HepG2 (cell line): ENCODE measurements at places on chromosomes 4 and X.

GRCh38 chrX:103376979-103377324 lies 614 bp downstream of the BEX3 start:
- no peak for DNase-seq

GRCh38 chr4:139562067-139562684 lies 6.2 kb upstream of the SETD7 start:
- no peak for DNase-seq

DNA sequence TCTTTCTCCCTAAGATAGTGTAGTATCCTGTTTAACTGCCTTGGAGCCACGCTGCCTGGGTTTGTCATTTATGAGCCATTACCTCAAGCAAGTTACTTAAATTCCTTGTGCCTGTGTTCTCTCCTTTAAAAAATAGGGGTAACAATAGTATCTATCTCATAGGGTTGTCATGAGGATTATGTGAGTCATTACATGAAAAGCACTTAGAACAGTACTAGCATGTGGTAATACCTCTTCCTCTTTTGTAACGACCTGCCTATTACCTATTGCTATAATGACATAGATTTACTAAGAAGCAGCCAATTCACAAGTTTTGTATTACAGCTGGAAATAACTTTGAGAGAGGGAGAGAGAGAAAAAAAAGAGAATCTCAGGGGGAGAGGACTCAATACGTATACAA lies 834.7 kb downstream of the RAPGEF2 start:
- DNase-seq, result no peak

DNA sequence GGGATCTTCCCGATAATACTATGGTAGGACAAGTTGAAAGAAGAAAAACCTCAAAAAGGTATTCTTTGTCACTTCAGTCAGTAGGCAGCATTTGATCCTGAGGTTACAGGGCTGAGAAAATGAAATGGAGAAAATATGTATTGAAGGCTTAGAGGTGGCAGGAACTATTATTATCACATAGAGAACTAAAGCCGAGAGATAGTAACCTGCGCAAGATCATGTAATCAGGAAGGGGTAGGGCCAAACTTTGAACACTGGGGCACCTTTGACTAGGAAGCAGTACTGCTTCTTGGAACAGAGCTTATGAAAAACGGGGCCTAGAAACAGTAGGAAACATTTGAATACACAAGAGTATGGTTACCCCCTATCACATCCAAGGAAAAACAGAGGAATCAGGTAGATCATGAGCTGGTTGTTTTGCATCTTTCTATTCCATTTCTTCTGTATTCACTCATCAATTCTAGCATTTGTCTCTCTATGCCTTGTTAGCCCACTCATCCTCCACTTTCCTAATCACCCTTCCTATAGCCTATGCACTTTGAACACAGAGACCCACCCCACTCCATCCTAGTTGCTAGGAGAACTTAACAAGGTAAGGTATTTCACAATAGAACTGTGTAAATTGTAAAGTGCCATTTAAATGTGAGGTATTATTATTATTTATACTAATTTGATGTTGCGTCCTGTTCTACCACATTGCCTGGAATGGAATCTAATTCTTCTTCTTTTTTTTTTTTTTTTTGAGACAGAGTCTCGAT lies 34.6 kb upstream of the SLC9A7 start:
- peak; percentile 20 for DNase-seq

DNA sequence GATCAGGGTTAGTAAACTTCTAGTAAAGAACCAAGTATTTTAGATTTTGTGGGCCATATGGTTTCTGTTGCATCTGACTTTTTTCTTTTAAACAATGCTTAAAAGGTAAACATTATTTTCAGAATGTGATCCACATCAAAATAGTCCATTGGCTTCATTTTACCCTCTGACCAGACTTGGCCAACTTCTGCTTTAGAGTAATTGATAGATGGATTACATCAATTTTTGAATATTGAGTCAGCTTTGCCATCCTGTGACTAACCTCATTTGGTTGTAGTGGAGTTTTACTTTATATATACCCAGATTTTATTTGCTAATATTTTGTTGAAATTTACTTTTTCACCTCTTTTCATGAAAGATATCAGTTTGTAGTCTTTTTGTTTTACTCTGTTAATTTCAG lies 559.8 kb downstream of the TLL1 start:
- no peak for DNase-seq

GRCh38 chr4:76570141-76570973 lies 135.3 kb downstream of the SHROOM3 start:
- peak; percentile 90 for DNase-seq

- no peak for DNase-seq
These were observed 37.4 kb upstream of the PACRGL start for GRCh38 chr4:20662851-20663250.

GRCh38 chrX:98607739-98608138 lies 1724.0 kb downstream of the RPA4 start:
- no peak for DNase-seq

DNA sequence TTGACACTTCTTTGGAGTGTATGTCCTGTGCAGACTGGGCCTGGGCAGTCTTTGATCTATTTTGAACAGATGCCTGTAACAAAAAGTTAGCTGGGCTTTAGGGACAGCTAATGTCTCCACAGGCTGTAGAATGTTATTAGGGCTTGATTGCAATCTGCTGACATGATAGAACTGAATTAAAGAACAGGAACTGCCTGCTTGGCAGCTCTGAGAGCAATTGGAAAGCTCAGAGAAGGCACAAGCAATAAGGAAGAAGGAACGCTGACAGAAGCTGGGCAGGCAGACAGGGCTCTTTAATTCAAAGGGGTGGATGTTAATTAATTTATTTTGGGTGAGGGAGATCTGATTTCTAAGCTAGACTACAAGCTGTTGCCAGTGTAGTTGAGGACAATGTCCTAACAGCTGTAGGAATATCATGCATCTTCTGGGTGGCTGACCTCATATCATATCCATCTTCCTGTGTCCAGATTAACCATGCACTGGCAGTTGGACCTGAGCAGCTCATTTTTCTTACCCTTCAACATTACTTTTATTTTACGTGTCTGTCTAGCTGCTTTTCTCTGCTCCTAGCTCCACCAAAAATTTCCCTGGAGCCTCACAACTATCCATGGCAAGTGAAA lies 20.7 kb upstream of the GRXCR1 start:
- no peak for DNase-seq

DNA sequence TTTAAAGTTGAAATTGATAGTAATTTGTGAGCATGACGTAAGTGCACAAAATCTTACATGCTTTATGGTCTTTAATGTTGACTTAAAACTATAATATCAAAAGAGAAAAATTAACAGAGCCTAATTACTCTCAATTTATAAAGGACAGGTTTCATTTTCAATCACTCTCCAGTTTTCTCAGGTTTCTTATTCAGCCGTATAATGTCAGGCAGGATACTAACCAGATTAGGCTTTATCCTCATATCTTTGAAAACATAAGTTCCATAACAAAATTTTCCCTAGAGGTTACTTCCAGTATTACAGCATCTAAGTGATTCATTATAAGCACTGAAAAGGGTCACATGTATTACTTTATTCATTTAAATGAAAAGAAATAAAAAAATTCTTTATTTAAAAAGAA lies 492.1 kb downstream of the PACRGL start:
- DNase-seq, result no peak

GRCh38 chr4:155610143-155610542 lies 56.5 kb upstream of the GUCY1A1 start:
- DNase-seq, result no peak

DNA sequence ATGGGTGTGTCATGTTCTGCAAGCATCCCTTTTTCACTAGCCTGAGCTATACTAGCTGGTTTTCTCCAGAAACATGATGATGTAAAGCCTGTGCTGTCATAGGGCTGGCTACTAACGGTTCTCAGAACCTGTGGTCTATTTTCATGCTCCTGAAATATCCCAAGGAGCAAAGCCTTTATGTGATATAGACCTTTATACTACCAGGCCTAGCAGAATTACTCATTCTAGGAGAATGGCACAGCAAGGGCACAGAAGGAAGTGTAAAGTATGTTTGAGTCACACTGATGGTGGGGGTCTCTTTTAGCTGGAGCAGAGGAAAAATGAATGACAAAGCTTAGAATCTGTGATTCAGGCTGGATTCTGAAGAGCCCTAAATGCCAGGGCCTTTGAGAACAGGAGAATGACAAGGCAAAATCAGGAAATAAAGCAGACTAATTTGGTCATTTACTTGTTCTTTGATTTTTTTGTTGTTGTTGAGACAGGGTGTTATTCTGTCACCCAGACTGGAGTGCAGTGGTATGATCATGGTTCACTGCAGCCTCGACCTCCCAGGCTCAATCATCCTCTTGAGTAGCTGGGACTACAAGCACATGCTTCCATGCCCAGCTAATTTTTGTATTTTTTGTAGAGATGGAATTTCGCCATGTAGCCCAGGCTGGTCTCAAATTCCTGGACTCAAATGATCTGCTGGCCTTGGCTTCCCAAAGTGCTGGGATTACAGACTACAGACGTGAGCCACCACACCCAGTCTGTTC lies 11.8 kb downstream of the TCEAL1 start:
- no peak for DNase-seq

DNA sequence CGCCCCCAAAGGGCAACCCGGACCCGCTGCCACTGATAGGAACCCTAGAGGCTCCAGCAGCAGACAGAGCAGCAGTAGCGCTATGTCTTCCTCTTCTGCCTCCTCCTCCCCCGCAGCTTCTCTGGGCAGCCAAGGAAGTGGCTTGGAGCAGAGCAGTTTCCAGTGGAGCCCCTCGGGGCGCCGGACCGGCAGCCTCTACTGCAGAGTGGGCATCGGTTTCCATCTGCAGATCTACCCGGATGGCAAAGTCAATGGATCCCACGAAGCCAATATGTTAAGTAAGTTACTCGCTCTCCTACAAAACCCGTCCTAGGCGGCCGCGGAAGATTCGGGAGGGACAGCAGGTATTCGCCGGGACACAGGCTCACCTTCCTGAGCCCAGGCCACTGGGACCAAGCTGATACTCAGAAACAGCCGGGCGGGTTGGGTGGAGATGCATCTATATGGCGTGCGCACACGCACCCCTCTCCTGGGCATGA lies 477 bp downstream of the FGF5 start:
- no peak for DNase-seq

DNA sequence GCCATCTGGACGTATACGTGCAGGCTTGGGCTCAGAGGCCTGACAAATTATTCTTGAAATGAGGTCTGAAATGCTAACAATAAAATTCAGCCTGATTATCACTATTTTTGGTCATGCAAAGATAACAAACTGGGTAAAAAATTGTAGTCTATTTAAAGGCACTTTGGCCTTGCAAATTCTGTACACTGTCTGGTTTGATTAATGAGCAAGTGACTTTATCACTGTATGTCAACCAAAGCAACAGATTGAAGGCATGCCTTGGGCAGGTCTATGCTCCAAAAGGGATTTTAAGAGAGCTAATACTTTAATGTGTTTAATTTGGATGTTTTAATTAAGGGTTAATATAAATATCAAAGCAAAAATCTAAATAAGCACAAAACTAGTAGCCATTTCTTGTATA lies 1034.9 kb upstream of the GRID2 start:
- no peak for DNase-seq

DNA sequence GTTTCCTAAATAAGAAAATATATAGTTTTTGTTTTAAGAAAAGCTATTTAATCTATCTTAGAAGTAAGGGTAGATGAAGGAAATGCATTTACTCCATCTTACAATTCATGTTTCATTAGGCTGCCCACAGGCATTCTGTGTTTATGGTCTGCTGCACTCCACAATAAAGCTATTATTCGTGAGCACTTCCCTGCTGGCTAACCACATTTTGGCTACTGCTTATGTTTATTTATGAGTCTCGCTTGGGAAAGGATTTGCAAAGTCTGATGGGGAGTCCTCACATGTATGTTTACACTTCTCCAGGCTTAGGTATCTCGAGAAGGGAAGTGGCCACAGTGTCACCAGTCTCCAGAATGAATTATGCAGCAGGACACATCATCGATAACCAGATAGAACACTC lies 260.8 kb upstream of the VCX start:
- DNase-seq, result no peak
